ENCODE measurements at places on chromosomes 12 and 14.

DNA sequence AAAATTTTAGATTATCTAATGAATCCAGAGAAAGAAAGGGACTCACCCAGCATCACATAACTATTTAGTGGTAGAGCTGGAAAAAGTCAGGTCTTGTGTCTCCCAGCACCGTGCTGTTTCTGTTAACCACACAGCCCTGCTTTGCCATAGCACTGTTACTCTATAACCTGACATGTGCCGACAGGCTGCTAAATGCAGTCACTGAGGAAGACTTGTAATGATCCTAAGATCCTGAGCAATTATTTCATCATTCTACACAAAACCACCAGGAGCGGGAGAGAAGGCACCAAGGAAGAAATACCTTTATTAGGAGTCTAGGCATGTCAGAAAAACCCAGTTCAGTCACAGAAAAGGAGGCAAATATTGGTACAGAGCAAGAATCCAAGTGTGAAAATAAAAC, 3.1 kb upstream of the NOXRED1 start:
- no peak for DNase-seq

DNA sequence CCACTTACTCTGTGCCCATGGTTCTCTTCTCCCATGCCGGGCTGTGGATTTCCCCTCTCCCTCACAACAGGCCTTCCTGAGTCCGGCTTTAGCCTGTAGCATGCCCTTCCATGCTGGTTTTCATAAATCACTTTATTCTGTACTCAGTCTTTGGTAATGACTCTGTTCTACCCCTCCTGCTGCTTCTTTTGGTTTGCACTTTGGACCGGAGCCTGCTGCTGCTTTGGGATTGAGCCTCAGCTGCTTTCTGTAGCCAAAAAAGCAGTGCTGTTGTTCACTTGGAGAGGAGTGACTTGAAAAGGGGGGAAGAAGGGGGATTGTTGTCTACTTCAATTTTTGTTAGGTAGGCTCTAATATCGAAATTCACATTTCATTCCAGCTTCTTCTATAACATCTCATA, 8.5 kb upstream of the SLC6A13 start:
- no peak for DNase-seq

- DNase-seq: no peak
These were observed 22.2 kb downstream of the RALGAPA1 start for GRCh38 chr14:35786856-35787255.

DNA sequence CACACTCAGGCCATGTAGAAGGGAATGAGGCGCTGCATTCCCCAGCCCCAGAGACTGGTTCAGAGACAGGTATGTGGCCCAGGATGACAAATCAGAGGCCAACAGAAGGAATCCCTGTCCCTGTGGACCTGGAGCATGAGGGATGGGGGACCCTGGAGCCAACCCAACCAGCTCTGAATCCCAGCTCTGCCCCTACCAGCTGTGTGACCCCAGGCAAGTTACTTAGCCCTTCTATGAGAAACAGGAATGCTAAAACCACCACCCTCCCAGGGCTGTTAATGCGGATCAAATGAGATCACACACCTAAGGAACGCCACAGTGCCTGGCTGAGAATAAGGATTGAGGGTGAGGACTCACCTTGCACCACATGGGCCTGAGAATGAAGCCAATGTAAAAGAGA, 15.6 kb downstream of the ITPK1 start:
- DNase-seq: no peak

- peak; percentile 89 for DNase-seq
These were observed 29.0 kb downstream of the NFKBIA start for GRCh38 chr14:35375558-35376025.

DNA sequence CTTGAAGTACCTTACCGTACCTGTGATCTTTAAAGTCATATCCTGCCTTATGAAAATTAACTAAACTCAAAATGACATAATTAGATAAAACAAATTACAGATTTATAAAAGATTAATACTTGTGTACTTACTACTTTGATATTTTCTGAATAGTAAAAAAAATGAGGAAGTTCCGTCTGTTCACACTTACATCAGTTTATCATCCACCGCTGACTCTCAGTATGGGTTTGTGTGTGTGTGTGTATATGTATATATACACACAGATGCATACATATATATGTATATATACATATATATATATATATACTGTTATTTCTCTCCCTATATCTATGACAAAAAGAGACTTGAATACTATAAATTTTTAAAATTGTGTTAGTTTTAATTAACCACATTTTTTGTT, 65.0 kb upstream of the MON2 start:
- no peak for DNase-seq

- DNase-seq: peak; percentile 33
These were observed 485.0 kb downstream of the PRKD1 start for GRCh38 chr14:29442696-29443095.

GRCh38 chr12:123441523-123442164, 5.2 kb upstream of the RILPL2 start:
- no peak for DNase-seq

- no peak for DNase-seq
These were observed 411.6 kb upstream of the CCDC196 start for GRCh38 chr14:66074537-66074936.

DNA sequence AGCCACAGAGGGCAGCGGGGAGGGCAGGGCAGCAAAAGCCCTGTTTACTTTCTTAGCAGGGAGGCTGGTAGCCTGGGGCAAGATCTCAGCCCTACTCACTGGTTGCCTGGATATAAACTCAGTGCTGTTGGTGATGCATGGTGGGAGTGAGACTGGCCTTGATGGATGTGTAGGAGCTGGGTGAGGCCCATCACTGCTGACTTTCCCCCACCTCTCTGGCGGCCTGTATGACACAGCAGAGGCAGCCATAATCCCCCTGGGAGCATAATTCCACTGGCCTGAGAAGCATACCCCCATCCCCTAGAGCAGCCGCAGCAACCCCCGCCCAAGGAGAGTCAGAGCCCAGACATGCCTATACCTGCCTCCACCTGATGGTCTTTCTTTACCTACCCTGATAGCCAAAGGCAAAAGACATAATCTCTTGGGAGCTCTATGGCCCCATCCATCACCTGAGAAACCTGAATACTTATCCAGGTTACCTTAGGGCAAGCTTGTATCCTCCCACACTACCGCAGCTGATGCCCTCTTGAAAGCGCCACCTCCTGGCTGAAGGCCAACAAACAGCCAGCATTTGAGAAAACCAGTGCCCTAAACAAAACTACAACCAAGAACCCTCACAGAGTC, 59.3 kb downstream of the DNAI7 start:
- no peak for DNase-seq

DNA sequence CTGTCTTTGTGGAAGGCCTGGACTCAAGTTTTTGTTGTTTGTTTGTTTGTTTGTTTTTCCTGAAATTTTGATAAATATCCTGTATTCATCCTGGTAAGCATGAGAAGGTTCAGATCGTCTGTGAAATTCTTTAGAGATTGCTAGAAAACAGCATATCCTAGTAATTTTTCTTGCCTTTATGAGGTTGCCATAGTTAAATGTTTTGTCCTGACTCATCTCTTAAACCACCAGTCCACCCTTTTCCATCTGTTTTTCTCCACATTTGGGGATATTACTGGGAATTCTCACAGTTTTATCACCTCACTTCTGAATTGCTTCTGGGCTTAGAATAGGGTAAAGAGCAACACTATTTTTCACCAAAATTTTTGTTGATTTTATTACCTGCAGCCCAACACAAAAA, 248.3 kb downstream of the FBXL14 start:
- no peak for DNase-seq

- no peak for DNase-seq
These were observed 189.7 kb upstream of the TBX3 start for GRCh38 chr12:114873656-114874055.

GRCh38 chr14:64823305-64823861, 56.3 kb downstream of the SPTB start:
- peak; percentile 81 for DNase-seq

DNA sequence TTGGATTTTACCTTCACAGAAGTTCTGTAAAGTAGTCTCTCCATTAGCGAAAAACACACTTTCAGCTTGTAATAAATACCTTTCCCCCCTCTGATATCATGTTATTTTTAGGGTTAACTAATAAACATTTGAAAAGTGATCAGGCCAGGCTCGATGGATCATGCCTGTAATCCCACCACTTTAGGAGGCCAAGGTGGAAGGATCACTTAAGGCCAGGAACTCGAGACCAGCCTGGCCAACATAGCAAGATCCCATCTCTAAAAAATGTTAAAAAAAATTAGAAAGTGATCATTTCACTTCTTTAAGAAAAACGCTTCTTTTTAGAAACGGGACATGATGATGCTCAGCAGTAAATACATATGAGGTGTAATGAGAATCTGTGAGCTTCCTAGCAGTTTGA, 2.0 kb downstream of the CDKL1 start:
- no peak for DNase-seq

DNA sequence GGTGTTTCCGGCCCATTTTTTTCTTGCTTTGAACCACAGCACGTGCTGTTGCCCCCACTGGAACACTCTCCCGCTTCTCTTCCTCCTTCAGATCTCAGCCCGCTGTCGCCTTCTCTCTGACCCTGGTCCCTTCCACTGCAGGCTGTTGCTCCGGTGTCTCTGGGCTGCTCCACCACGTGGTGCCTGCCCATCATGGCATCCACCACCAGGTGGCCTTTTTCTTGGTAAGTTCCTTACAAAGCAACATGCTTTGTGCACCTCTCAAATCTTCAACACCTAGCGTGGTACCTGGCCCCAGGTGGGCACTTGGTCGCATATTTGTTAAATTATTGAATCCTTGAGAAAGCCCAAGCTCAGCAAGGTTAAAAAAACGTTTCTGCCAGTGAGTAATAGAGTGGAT, 19.1 kb downstream of the TUNAR start:
- DNase-seq: no peak

DNA sequence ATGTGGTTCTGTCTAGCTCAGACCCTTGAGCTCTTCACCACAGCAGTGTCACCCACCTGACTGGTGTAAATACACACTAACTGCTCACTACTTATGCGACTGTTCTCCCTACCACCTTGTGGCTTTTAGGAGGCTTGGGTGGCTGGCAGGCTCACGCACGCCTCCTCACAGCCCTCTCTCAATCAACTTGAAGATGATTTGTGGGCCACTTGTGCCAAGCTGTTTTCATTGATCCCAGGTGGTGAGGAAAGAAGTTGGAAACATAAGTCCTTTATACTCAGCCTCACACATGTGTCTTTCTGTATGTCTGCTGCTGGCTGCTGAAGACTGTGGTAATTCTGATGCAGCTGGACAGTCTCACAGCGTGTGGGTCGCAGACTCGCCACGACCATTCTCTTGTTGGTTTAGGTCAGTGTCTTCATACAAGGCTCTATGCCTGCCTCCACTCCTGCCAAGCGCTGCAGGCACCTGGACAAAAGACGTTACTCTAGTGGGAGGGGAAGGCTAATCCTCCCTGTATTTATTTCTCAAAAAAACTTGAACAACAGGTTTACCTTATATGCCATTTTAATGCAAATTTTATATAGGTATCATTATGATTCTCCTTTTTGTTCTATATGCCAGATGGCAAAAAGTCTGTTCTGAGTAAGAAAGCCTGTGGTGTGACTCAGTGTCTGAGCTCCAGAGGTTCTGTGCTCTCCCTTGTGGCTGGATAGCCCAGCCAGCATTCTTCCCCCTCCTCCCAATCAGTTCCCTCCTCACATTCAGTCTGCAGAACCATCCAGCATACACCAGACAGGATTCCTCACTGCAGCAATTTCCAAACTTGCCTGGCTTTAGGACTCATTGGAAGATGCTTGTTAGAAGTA, 115.6 kb downstream of the DIP2B start:
- peak; percentile 62 for DNase-seq

DNA sequence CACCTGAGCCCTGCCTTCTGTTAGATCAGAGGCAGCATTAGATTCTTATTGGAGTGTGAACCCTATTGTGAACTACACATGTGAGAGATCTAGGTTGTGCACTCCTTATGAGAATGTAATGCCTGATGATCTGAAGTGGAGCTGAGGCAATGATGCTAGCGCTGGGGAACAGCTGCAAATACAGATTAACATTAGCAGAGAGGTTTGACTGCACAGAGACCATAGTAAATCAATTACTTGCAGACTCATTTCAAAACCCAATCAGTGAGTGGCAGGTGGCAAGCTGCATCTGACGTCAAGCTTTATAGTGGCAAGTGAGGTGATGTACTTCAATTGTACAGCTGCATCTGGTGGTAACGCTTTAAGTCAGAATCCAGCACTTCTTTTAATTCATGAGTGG, 141.6 kb downstream of the GPHN start:
- DNase-seq: no peak

- no peak for DNase-seq
These were observed 791.6 kb downstream of the DIO2 start for GRCh38 chr14:79419571-79420327.

GRCh38 chr12:116916122-116916521, 5.4 kb downstream of the FBXW8 start:
- DNase-seq: no peak

DNA sequence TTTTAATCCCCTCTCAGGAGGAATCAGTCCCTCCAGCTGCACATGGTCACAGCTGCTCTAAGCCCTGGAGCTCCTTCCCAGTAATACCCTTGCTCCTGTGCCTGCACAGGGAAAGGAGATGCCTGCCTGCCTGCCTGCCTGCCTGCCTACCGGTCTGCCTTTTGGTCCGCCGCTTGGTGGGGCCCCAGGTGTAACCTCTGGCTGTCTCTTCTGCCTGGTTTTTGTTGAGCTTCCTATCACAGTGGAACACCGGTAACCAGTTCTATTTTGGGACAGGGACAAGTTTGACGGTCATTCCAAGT, 99.8 kb downstream of the DAD1 start:
- DNase-seq: no peak

- no peak for DNase-seq
These were observed 44.8 kb upstream of the GUCY2C start for GRCh38 chr12:14741153-14741552.

- no peak for DNase-seq
These were observed 13.8 kb downstream of the TMEM106C start for GRCh38 chr12:47977046-47977771.

- DNase-seq: no peak
These were observed 188.8 kb downstream of the EPS8 start for GRCh38 chr12:15600223-15600935.

- no peak for DNase-seq
These were observed 31.5 kb downstream of the E2F7 start for GRCh38 chr12:77033658-77034536.

- DNase-seq: no peak
These were observed 33.0 kb upstream of the SLC5A8 start for GRCh38 chr12:101243074-101243473.

GRCh38 chr12:4939418-4940023, 29.8 kb downstream of the KCNA1 start:
- no peak for DNase-seq

Measured in suppressor macrophage treated with lipopolysaccharide for 1 hour (primary cell).